CD4-positive, CD25-positive, alpha-beta regulatory T cell (primary cell): ENCODE measurements at places on chromosomes 7 and 10. TPM values are rescaled to one million over a fixed set of nuclear protein-coding genes. Genes with fewer than 3 reads are reported as not detected.

Gene VPS37D
- polyA plus RNA-seq: not detected

- no peak for DNase-seq
Observed at GRCh38 chr10:121900443-121901174, 27.2 kb downstream of the ATE1 start.

DNA sequence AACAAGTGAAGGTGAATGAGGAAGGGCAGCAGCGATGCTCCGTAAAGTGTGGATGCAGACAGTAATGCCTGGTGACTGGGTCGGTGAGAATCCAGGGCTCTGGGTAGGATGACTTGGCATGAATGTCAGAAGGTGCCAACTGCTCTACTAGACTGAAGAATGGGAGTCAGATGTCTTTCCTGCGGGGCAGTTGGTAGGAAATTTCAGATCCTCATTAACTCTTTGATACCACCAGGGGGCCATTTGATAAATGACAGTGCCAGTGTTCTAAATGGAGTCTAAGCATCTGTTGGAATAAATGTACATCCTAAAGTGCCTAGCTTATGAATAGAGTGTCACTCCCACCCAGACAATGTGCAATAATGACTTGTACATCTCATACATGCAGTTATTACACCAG, 462.0 kb downstream of the GRM8 start:
- no peak for DNase-seq

GRCh38 chr10:80664071-80664680, 126.5 kb downstream of the SH2D4B start:
- DNase-seq: peak; percentile 6

- no peak for DNase-seq
Observed at GRCh38 chr7:157270060-157270444, 66.8 kb upstream of the DNAJB6 start.

- peak; percentile 73 for DNase-seq
Observed at GRCh38 chr10:123132576-123133477, 2.9 kb upstream of the HMX3 start.
